Uterine smooth muscle cell (primary cell): ENCODE measurements at places on chromosomes 6 and 20. TPM values are rescaled to one million over a fixed set of nuclear protein-coding genes. Genes with fewer than 3 reads are reported as not detected.

ZNF334 gene
- total RNA-seq: 4.8 and 6.9 TPM in 2 replicates

C6orf15 gene
- total RNA-seq: not detected in 2 replicates

GPLD1 gene
- 0.33 and 0.87 TPM in 2 replicates for total RNA-seq

CALHM5 gene
- total RNA-seq: 1.00 and 3.0 TPM in 2 replicates

WFDC12 gene
- total RNA-seq: not detected in 2 replicates

CTAGE9 gene
- total RNA-seq: not detected in 2 replicates

ENPP3 gene
- total RNA-seq: under 0.01 and 0.22 TPM in 2 replicates

RHAG gene
- total RNA-seq: not detected in 2 replicates

ZNF184 gene
- total RNA-seq: 8.2 and 8.7 TPM in 2 replicates
